ENCODE measurements at places on chromosomes 12 and 14. TPM values are rescaled to one million over a fixed set of nuclear protein-coding genes. Genes with fewer than 3 reads are reported as not detected.

- no peaks in the 10 kb centered on the region for H3K4me1 ChIP-seq
- no peak overlapping the region for H3K4me3 ChIP-seq
- no peaks in the 10 kb centered on the region for H3K36me3 ChIP-seq
These were observed 39.3 kb upstream of the SSTR1 start for GRCh38 chr14:38168416-38168815.

DNA sequence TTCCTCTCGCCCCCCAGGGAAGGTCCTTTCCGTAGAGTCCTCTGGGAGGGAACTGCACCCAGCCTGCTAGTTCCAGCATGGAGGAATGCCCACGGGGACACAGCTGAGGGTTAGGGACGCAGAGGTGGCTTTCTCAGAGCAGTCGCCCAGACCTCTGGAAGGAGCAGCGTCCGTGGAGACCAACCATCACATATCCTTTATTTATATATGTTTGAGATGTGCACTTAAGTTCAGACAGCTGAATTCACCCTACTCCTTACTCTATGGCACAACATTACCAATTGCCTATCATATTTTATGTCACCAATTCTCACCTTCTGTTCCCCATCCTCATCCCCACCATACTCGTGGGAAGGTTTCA is 305.6 kb upstream of the DIO3 start:
- H3K27ac ChIP-seq: no peak overlapping the region
- H3K27me3 ChIP-seq: no peaks in the 10 kb centered on the region
- no peaks in the 10 kb centered on the region for H3K4me1 ChIP-seq

DNA sequence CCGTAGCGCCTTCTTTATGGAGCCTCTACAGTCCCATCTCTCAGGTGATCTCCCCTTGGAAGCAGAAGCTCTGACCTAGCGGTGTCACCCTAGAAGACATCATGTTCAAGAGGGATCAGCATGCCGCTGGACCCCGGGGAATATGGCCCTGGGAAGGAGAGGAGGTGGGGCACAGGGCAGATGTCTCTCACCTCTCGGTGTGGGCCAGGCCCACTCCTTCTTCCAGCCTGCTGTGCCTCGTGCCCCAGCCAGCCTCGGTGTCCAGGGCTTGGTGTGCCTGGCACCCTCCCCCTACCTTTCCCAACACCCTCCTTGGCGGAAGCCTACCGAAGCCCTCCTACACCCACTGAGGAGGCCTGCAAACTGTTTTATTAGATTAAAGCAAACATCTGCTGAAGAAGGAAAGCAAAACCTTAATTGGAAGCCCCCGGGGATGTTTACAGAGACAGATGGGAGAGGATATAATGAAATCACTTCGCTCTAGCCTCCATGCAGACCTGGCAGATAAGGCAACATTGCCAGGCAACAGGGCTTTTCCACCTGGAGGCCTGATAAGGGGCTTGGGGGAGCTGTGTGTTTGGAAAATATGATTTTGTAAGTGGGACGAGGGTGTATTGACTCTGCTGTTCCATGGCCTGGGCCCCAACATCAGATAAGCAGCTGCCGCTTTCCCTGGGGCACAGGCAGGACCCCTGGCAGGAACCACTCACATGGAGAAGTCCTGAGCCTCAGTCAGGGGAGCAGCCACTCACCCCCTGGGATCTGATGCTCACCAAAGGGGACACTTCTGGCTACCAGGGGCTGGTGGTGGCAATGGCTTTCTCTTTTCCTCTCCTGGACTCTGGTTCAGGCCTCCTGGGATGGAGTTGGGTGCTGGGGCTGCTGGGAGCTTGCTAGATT is 5.7 kb upstream of the CHGA start:
- H3K27me3 ChIP-seq: no peaks in the 10 kb centered on the region
- no peak overlapping the region for H3K27ac ChIP-seq
- no peaks in the 10 kb centered on the region for H3K4me1 ChIP-seq

GRCh38 chr12:101995684-101996083 is 66.1 kb downstream of the WASHC3 start:
- no peak for DNase-seq
- no peaks in the 10 kb centered on the region for H3K27me3 ChIP-seq
- no peak overlapping the region for H3K4me3 ChIP-seq
- H3K36me3 ChIP-seq: no peaks in the 10 kb centered on the region
- no peaks in the 10 kb centered on the region for H3K4me1 ChIP-seq

DNA sequence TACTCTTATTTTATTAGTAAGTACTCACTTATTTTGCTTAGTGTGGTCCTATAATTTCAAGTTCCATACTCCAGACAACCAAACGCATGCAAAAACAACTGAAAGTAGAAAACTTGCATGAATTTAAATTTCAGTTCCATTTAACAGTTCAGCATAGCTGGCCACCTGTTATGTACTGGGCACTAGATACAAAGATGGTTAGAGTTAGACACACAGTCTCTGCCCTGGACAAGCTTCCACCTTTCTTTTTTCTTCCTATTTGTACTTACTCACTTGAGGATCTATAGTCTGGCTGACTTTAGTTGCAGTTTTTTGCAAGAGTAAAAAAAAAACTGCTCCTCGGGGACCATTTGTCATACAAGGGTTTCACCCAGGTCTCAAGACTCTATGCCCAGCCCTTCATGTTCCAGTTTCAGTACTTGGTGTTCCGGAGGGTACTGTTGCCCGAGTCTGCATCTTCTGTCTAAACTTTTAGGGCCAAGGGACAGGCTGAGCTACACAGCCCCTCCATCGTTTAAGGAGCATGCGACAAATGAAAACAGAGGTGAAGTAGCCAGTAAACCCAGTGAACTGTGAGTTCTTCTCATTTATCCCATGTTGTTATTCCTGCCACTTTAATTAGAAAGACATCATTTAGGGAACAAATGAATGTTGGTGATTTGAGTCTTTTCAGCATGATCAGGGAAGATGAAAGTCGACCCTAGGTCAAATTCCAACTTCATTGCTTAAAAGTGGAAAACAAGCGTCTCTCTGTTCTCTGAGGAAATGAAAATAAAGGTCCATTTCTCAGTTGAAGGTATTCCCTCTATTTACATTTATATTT is 22.3 kb downstream of the RPGRIP1 start:
- no peak for DNase-seq
- H3K4me1 ChIP-seq: peaks cover 6% of the 10 kb centered on the region
- H3K27ac ChIP-seq: no peak overlapping the region
- peaks cover 6% of the 10 kb centered on the region for H3K27me3 ChIP-seq

OR4E2 gene
- total RNA-seq: not detected

GLIPR1 gene
- 6.8 TPM for total RNA-seq

RNASE2 gene
- total RNA-seq: not detected

PPP4R3A gene
- 66.9 TPM for total RNA-seq

All from stomach (tissue), 19 donors.